GM23248 (cell line): ENCODE measurements at places on chromosomes 11 and 22. TPM values are rescaled to one million over a fixed set of nuclear protein-coding genes. Genes with fewer than 3 reads are reported as not detected.

CD6 gene
- not detected in 2 replicates for polyA plus RNA-seq

RBX1 gene
- polyA plus RNA-seq, result 203 and 222 TPM in 2 replicates

POU2AF3 gene
- not detected in 2 replicates for polyA plus RNA-seq

CASP1 gene
- polyA plus RNA-seq, result 9.7 and 9.9 TPM in 2 replicates

ANO3 gene
- 0.06 and 0.10 TPM in 2 replicates for polyA plus RNA-seq

SLC15A3 gene
- polyA plus RNA-seq, result 1.1 and 1.5 TPM in 2 replicates

TNRC6B gene
- 21.0 and 21.1 TPM in 2 replicates for polyA plus RNA-seq

OR5B21 gene
- polyA plus RNA-seq, result not detected in 2 replicates

PRR33 gene
- polyA plus RNA-seq, result not detected in 2 replicates

SF1 gene
- polyA plus RNA-seq, result 59.7 and 62.2 TPM in 2 replicates

FJX1 gene
- polyA plus RNA-seq, result 12.4 and 12.5 TPM in 2 replicates

SLC5A1 gene
- not detected in 2 replicates for polyA plus RNA-seq

TRMU gene
- polyA plus RNA-seq, result 27.0 and 29.5 TPM in 2 replicates

SLC25A45 gene
- 3.7 and 3.9 TPM in 2 replicates for polyA plus RNA-seq

TEX12 gene
- not detected in 2 replicates for polyA plus RNA-seq

RHOD gene
- 32.3 and 33.2 TPM in 2 replicates for polyA plus RNA-seq

MIAT gene
- 0.05 and 0.23 TPM in 2 replicates for polyA plus RNA-seq

ZNRF3 gene
- polyA plus RNA-seq, result 0.56 and 0.60 TPM in 2 replicates

C1QTNF5 gene
- polyA plus RNA-seq, result 4.5 and 6.2 TPM in 2 replicates

OR2AG1 gene
- polyA plus RNA-seq, result not detected in 2 replicates

KRTAP5-7 gene
- not detected in 2 replicates for polyA plus RNA-seq

GLB1L3 gene
- not detected in 2 replicates for polyA plus RNA-seq

OR52I2 gene
- not detected in 2 replicates for polyA plus RNA-seq

CCDC89 gene
- 3.7 and 4.6 TPM in 2 replicates for polyA plus RNA-seq

ASCC2 gene
- 51.4 and 55.6 TPM in 2 replicates for polyA plus RNA-seq

MGAT3 gene
- polyA plus RNA-seq, result not detected in 2 replicates

CTSW gene
- 0.23 and 0.51 TPM in 2 replicates for polyA plus RNA-seq

PAK1 gene
- polyA plus RNA-seq, result 21.0 and 23.8 TPM in 2 replicates

TTC36 gene
- polyA plus RNA-seq, result 0.27 and 0.58 TPM in 2 replicates

KDM4D gene
- 0.45 and 0.71 TPM in 2 replicates for polyA plus RNA-seq

UBQLN3 gene
- polyA plus RNA-seq, result not detected in 2 replicates

BCO2 gene
- 0.25 and 0.83 TPM in 2 replicates for polyA plus RNA-seq

KCNQ1 gene
- polyA plus RNA-seq, result not detected in 2 replicates

VWA5A gene
- polyA plus RNA-seq, result 7.4 and 7.5 TPM in 2 replicates
